ENCODE measurements at places on chromosomes 3 and 15.
A peak's percentile ranks its signal among the peaks of the same experiment; 100 is the strongest.

- H3K27me3 ChIP-seq = no peaks in the 10 kb centered on the region
- H3K27ac ChIP-seq = peak overlapping the region; percentile 89
- no peaks in the 10 kb centered on the region for H3K36me3 ChIP-seq
- peak overlapping the region; percentile 84 for H3K4me3 ChIP-seq
- H3K4me1 ChIP-seq = no peaks in the 10 kb centered on the region
Observed at GRCh38 chr3:120350401-120350941, 1.3 kb upstream of the LRRC58 start.

DNA sequence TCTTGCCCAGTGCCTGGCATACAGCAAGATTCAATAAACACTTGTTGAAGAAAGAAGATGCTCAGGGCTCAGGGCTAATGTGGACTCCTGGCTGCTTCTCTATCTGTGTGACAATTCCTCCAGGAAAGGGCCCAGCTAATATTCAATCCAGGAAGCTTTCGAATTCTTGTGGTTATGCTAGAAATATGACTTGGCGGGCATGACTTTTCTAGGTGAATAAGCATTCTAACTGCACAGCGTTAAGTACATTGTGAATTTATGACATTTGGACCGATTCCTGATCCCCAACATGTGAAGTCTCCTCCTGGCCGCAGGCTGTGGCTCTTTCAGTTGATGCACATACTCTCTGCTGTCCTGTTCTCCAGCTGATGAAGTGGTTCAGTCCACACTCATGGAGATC is 117.0 kb downstream of the IMPG2 start:
- DNase-seq = no peak
- H3K36me3 ChIP-seq = no peaks in the 10 kb centered on the region
- H3K27ac ChIP-seq = no peak overlapping the region
- H3K27me3 ChIP-seq = no peaks in the 10 kb centered on the region

DNA sequence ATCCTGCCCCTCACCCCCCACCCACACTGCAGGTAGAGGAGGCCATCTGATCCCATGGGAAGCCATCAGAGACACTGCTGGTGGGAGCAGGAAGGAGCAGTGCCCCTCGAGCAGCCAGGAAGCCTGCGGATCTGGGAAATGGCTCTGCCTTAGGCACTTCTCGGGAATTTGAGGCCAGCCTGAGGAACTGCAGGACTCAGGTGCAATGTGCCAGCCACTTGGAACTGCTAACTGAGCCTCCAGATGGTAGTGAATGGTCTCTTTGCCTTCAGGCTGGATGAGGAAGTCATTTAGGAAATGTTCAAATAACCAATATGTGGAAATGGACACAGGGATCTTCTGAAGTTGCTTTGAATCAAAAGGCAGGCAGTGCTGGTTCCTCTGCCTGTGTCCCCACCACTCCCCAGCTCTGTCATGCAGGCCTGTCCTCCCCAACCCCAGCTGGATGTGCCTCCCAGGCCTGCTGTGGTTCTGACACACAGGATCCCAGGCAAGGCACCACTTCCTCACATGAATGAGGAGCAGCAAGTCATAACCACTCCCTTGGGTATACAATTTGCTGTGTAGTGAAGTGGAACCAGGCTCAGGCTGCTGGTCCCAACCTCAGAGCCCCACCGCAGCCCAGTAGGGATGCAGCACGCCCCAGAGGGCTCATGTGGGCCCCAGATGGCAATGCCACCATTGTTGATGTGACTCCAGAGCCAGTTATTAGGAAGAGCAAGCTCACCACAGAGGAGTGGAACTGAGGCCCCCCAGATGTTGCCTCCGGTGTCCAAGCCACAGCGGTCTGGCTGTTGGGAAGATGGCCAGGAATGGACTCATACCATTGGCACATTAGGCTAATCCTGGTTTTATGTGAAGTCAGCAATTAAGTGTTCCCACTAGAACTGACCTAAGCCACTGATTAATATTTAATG is 46.5 kb upstream of the LIMD1 start:
- H3K27ac ChIP-seq = peak overlapping the region; percentile 41
- DNase-seq = peak; percentile 77
- no peaks in the 10 kb centered on the region for H3K27me3 ChIP-seq

GRCh38 chr3:78919021-78919755 is 848.6 kb downstream of the ROBO1 start:
- H3K4me1 ChIP-seq = peaks cover 4% of the 10 kb centered on the region
- H3K4me3 ChIP-seq = no peak overlapping the region
- no peaks in the 10 kb centered on the region for H3K36me3 ChIP-seq

DNA sequence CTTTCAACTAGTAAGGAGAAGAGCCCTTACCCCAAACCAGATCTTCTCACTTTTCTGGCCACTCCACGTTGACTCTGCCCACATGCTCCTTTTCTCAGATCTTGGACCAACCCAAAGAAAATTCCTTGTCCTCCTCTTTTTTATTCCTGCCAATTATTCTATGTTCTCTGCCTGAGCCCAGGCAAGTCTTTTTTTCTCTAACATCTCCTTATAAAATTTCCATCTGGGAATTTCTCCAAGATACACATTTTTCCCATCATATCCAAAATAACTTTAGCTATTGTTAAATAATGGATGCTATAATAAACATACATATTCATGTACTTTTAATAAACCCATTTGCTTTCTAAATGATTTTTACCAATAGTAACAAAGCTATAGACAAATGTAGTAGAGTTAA is 726.0 kb upstream of the ZNF385D start:
- H3K27ac ChIP-seq = no peak overlapping the region
- no peaks in the 10 kb centered on the region for H3K27me3 ChIP-seq
- H3K4me3 ChIP-seq = no peak overlapping the region
- no peaks in the 10 kb centered on the region for H3K36me3 ChIP-seq

- H3K36me3 ChIP-seq = peaks cover 37% of the 10 kb centered on the region
- H3K4me3 ChIP-seq = no peak overlapping the region
- H3K27me3 ChIP-seq = no peaks in the 10 kb centered on the region
- no peak for DNase-seq
- H3K27ac ChIP-seq = no peak overlapping the region
Observed at GRCh38 chr15:52028431-52029093, 9.5 kb downstream of the MAPK6 start.

- H3K4me1 ChIP-seq = peaks cover 12% of the 10 kb centered on the region
- DNase-seq = peak; percentile 7
- no peak overlapping the region for H3K27ac ChIP-seq
- H3K36me3 ChIP-seq = no peaks in the 10 kb centered on the region
- H3K27me3 ChIP-seq = no peaks in the 10 kb centered on the region
Observed at GRCh38 chr3:149277331-149277813, 55.7 kb upstream of the CP start.

DNA sequence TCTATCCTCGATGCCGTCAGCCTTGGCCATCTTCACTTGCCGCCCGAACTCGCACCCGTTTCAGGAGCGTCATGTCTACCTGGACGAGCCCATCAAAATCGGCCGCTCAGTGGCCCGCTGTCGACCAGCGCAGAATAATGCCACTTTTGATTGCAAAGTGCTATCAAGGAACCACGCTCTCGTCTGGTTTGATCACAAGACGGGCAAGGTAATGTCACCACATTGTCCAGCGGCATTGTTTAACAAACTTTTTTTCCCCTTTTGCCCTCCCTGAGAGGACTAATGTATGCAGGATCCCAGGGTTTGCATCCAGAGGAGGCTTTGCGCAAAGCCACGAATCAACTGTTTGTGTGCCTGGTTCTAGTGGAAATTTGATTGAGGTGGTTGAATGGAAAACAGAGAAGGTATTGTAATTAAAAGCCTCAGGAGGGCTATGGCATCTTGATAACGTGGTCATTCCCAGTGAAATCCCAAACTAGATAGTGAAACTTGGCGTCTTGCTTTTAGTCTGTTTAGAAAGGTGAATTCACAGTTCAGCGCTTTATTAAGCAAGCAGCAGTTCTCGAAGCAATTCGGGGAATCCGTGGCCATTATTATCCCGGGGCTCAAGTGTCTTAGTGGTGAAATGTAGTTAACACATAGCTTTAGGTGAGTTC is 1.7 kb downstream of the SLMAP start:
- no peak overlapping the region for H3K27ac ChIP-seq
- H3K4me3 ChIP-seq = peak overlapping the region; percentile 71
- H3K27me3 ChIP-seq = no peaks in the 10 kb centered on the region
- H3K4me1 ChIP-seq = no peaks in the 10 kb centered on the region
- H3K36me3 ChIP-seq = peaks cover 10% of the 10 kb centered on the region

GRCh38 chr15:42073418-42073817 is 20.9 kb downstream of the PLA2G4D start:
- no peak for DNase-seq
- no peak overlapping the region for H3K4me3 ChIP-seq
- H3K4me1 ChIP-seq = no peaks in the 10 kb centered on the region
- H3K36me3 ChIP-seq = no peaks in the 10 kb centered on the region

GRCh38 chr3:134180761-134181160 is 69.9 kb downstream of the RYK start:
- H3K4me3 ChIP-seq = no peak overlapping the region
- no peaks in the 10 kb centered on the region for H3K4me1 ChIP-seq
- no peak overlapping the region for H3K27ac ChIP-seq
- H3K36me3 ChIP-seq = peaks cover 48% of the 10 kb centered on the region
- DNase-seq = no peak

- H3K36me3 ChIP-seq = no peaks in the 10 kb centered on the region
- no peak for DNase-seq
- H3K27ac ChIP-seq = no peak overlapping the region
Observed at GRCh38 chr15:86392296-86392695, 312.6 kb downstream of the AGBL1 start.

DNA sequence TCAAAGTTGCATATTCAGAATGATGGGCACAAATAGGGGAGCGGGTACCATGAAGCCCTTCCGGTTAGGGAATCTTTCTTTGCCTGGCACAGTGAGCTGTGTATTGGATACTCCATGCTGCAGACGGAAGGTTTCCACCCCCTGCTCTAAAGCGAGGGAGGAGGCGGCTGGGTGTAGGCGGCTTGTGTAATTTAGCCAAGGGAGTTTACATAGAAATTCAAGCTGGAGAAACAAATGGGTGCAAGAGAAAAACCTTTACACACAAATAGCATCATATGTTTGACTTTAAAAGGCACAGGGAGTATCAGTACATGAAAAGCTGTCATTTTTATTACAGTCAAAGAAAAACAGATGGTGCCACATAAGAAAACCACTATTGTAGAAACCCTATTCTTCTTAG is 59.3 kb upstream of the ADCY5 start:
- DNase-seq = no peak
- H3K27ac ChIP-seq = no peak overlapping the region
- H3K4me1 ChIP-seq = no peaks in the 10 kb centered on the region
- no peaks in the 10 kb centered on the region for H3K27me3 ChIP-seq
- no peak overlapping the region for H3K4me3 ChIP-seq

DNA sequence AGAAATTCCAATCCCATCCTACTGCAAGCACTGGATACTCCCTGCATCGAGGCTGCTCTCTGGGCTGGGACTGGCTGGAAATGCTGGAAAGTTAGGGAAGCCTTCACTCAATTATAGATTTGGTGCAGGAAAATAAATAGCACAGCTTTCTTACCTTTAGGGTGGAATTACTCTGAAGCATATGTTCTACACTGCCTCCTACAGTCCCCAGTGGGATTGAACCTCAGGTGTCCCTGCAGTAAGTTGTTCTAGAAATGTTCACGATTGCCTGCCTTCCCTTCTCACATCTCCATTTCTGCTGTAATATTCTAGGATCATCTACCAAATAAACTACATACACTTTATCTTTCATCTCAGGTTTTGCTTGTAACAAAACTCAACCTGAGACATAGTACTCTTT is 536.7 kb upstream of the LMCD1 start:
- DNase-seq = no peak
- no peaks in the 10 kb centered on the region for H3K36me3 ChIP-seq
- no peak overlapping the region for H3K4me3 ChIP-seq
- H3K27ac ChIP-seq = no peak overlapping the region

GRCh38 chr3:445960-446359 is 249.4 kb downstream of the CHL1 start:
- no peaks in the 10 kb centered on the region for H3K4me1 ChIP-seq
- no peak for DNase-seq
- H3K36me3 ChIP-seq = no peaks in the 10 kb centered on the region
- H3K4me3 ChIP-seq = no peak overlapping the region
- H3K27ac ChIP-seq = no peak overlapping the region

DNA sequence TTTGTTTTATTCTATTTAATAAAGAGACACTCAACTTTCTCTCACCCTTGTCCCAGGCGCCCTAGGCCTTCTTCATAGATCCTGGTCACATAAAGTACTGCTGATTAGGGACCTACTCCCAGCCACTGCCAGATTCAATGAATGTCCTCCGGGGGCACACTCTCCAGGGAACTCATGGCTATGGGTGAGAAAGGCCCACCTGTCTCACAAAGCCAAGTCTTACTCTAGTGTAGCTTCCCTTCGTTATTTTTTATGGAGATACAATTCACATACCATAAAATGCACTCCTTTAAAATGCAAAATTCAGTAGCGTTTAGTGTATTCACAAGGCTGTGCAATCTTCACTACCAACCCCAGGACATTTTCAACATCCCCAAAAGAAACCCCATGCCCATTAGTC is 87.8 kb downstream of the ADCY5 start:
- H3K4me1 ChIP-seq = no peaks in the 10 kb centered on the region
- no peaks in the 10 kb centered on the region for H3K36me3 ChIP-seq
- no peaks in the 10 kb centered on the region for H3K27me3 ChIP-seq
- no peak overlapping the region for H3K27ac ChIP-seq

GRCh38 chr15:57205996-57206395 is 170.3 kb upstream of the CGNL1 start:
- no peak for DNase-seq
- no peak overlapping the region for H3K4me3 ChIP-seq
- H3K27ac ChIP-seq = no peak overlapping the region
- 0 out of 2 replicates have a peak, but pooled peaks cover 3% of the 10 kb centered on the region for H3K36me3 ChIP-seq
- H3K4me1 ChIP-seq = no peaks in the 10 kb centered on the region

GRCh38 chr3:140456974-140457373 is 220.9 kb upstream of the TRIM42 start:
- H3K27ac ChIP-seq = no peak overlapping the region
- H3K36me3 ChIP-seq = no peaks in the 10 kb centered on the region
- H3K4me3 ChIP-seq = no peak overlapping the region
- H3K4me1 ChIP-seq = no peaks in the 10 kb centered on the region
- H3K27me3 ChIP-seq = no peaks in the 10 kb centered on the region
- DNase-seq = no peak

- DNase-seq = peak; percentile 82
- H3K27me3 ChIP-seq = no peaks in the 10 kb centered on the region
- H3K36me3 ChIP-seq = no peaks in the 10 kb centered on the region
- peak overlapping the region; percentile 18 for H3K27ac ChIP-seq
Observed at GRCh38 chr3:148932972-148933371, 58.4 kb upstream of the GYG1 start.

GRCh38 chr15:41798607-41799487 is 24.6 kb downstream of the MAPKBP1 start:
- H3K4me1 ChIP-seq = no peaks in the 10 kb centered on the region
- no peak overlapping the region for H3K27ac ChIP-seq
- H3K4me3 ChIP-seq = no peak overlapping the region
- H3K36me3 ChIP-seq = 0 out of 2 replicates have a peak, but pooled peaks cover 5% of the 10 kb centered on the region
- H3K27me3 ChIP-seq = no peaks in the 10 kb centered on the region
- no peak for DNase-seq

- H3K27me3 ChIP-seq = no peaks in the 10 kb centered on the region
- no peaks in the 10 kb centered on the region for H3K4me1 ChIP-seq
- H3K4me3 ChIP-seq = no peak overlapping the region
- H3K36me3 ChIP-seq = no peaks in the 10 kb centered on the region
- H3K27ac ChIP-seq = no peak overlapping the region
Observed at GRCh38 chr3:195570344-195570743, 13.4 kb downstream of the APOD start.
